ENCODE measurements at places on chromosomes 6 and 20.

DNA sequence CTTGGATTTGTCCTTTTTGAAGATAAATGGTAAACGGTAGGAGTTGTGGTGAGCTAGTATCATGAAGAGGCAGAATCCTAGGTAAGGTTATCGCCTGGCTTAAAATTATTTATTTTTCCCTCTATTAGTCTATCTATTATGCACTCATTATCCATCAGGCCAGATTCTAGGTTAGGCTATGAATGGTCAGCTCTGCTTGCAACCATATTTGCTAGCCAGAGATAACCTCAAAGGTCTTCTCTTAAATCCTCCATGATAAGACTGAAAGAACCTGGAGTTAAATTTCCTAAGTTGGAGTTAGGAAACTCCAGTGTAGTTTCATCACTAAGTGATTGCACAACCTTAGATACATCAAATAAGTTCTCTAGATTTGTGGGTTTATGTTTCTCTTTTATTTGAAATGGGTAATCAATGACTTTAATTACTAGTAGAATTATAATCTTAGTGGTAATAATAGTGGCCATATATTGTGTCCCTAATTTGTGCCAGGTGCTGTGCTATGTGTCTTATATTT is 302.1 kb upstream of the RUNX2 start:
- DNase-seq = no peak

DNA sequence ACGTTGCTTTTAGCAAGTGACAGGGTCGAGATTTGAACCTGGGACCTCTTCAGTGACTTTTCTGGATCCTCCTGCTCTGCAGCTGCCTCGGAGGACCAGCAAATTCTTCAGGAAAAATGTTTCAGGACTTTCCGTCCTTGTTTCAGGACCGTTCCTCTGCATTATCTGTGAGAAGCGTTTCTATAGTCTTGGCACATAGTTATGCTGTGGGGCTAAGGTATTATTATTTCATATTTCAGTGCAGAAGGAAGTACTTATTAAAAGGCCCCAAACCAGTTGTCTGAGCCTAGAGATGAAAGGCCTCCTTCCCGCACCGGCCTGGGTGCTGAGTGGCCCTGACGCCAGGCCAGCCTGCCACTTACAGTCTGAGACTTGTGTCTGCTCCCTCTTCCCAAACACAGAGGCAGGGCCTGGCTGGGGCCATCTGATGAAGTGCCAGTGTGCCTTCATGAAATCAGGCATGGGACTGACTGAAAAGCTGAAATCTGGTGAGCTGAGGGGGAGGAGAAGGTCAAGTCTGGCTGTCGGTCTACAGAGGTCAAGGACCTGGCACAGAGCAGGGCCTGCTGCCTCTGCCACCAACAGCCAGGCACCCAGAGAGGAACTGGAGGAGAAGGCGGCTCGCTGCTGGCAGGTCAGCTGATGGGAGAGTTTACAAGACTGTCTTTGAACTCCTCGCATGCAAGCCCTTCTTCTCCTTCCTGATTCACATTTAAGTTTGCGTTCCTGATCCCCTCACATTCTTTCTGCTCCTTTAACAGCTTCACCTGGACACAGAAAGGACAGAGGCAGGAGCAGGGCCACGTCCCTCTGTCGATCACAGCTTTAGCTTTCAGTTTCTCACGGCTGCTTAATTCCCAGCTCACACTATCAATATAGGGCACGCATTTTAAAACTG is 8.9 kb upstream of the QKI start:
- no peak for DNase-seq

- DNase-seq = no peak
These were observed 421.2 kb upstream of the HTR1E start for GRCh38 chr6:86516087-86516486.

GRCh38 chr6:75747152-75747992 is 1.7 kb upstream of the MYO6 start:
- DNase-seq = no peak

- no peak for DNase-seq
These were observed 46.4 kb upstream of the FERMT1 start for GRCh38 chr20:6169251-6169650.

DNA sequence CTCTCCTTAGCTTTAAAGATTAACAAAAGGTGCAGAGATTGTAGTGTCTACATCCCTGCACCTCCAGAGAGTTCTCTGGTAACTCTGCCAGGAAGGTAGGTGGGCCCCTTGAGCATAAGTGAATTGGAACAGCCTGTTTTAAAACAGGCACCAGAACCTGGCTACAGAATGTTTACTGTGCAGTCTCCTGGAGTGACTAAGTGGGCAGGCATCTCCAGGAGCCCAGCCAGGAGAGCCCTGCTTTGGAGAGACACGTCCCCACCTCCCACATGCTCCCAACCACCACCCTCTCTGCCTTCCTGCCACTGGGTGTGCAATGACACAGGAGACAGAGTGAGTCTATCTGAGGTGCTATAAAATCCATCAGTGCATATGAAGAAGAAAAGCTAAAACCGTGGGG is 110.3 kb upstream of the EYA4 start:
- DNase-seq = no peak

GRCh38 chr6:63637865-63638445 is 2.4 kb downstream of the PHF3 start:
- DNase-seq = no peak

- DNase-seq = no peak
These were observed 28.0 kb downstream of the OPN5 start for GRCh38 chr6:47809873-47810272.

GRCh38 chr20:46915575-46916257 is 21.1 kb downstream of the EYA2 start:
- DNase-seq = no peak

DNA sequence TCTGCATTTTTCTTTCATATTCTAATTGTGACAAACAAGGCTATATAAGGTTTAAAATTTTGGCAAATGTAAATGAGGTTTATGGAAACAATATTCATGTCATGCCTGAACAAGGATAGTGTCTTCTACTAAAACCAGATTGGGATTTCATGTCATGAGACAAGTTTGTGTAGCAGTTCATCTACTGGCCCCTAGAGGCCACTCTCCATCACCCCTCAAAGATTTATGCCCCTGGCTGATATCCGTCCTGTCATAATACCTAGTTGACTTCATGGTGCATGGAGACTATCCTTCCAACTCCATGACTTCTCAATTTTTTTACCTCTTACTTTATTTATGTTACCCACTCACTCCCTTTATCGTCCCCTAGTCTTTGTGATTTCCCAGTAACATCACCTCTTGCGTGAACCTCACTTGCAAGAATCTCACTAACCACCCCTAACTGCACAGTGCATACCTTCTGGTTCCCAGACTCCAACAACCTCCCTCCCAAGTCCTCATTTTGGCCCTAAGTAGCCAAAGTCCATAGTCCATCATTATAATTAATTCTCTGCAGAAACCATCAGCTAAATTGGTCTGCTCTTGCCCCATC is 179.8 kb downstream of the TASP1 start:
- peak; percentile 17 for DNase-seq

- no peak for DNase-seq
These were observed 133.7 kb upstream of the GMDS start for GRCh38 chr6:2378891-2379652.

GRCh38 chr6:169832247-169832948 is 81.0 kb downstream of the ERMARD start:
- DNase-seq = no peak

All from NCI-H1694 (cell line).